ENCODE measurements at places on chromosomes 16 and 17.

GRCh38 chr17:49051269-49051668, 54.1 kb downstream of the IGF2BP1 start:
- DNase-seq: no peak

DNA sequence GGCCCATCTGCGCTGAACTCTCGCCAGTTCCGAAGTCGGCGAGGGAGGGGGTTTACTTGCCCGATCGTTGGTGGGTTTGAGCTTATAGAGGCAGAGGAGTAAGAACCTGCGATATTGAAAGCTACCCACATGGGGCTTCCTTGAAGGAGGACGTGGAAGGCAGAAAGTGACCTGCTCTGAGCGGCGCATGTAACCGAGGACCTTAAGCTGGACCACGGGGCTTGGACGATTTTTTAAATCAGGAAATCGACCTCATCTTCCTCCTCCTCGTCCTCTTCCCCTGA, 2.0 kb downstream of the PRAC2 start:
- DNase-seq: no peak

- no peak for DNase-seq
These were observed 4.0 kb downstream of the PYY start for GRCh38 chr17:43949781-43950180.

DNA sequence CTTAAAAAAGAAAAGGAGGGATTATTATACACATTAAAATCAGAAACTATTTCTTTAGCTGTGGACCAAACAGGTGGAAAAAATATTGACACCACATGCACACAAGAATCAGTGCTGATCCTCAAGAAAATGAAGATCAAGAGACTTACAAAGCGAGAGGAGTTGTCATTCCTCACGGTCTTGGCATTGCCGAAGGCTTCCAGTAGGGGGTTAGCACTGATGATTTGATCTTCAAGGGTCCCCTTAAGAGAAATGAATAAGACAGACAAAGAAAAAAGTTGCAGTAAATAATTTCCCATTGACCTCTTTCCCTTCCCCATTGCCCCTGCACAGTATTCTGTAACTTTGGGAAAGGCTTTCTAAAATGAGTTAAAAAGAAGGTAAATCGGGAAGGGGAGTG, 6.0 kb downstream of the MYH4 start:
- no peak for DNase-seq

- DNase-seq: peak; percentile 92
These were observed 726 bp upstream of the SETD1A start for GRCh38 chr16:30956601-30957455.

DNA sequence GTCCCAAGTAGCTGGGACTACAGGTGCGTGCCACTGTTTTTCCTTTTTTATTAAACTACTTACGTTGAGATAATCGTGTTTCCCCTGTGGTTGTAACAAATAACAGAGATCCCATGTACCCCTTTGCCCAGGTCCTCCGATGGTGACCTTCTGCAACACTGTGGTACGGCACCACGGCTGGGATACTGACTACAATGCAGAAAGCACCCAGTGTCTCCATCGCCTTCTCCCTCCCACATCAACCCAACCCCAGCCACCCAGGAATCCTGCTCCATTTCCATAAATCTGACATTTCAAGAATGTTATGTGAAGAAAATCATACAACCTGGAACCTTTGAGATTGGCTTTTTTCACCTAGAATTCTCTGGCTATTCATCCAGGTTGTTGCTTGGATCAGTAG, 22.1 kb downstream of the MPRIP start:
- no peak for DNase-seq

DNA sequence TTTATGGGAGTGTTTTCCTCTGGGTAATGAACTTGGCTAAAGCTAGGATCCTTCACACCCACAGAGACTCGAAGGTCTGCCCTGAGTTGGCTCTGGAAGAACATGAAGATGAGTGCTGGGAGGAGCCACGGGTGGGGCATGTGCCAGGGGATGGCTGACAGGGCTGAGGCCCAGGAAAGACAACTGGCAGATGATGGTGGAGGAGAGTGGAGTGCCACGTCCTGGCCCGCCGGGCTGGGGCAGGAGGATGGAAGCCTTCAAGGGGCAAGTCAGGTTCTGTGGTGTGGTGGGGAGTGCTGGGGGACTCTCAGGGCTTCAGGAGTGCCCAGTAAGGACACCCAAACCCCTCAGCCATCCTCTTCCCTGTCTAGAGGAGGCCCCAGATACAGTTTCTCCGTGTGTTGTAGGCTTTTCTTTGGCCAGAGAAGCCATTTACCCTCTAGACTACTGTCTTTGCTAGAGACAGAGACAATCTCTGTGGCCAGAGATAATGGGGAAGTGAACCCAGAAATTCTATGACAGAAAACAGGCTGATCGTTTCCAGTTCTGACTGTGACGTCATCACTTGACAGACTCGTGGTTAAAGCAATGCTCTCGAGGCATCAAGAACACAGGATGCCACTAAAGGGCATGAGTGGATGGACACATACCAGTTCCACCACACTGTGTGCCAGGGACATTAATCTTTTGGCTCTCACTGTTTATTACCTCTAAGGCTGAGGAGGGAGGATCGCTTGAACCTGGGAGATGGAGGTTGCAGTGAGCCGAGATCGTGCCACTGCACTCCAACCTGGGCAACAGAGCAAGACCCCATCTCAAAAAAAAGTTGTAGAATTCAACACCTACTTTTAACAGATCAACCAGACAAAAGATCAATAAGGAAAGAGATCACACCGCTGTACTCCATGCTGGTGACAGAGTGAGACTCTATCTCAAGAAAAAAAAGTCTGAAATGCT, 18.6 kb upstream of the SLC5A10 start:
- DNase-seq: no peak

Data from astrocyte of the hippocampus (primary cell).